ENCODE measurements at places on chromosomes 2 and 18.

GRCh38 chr18:5622905-5623304 lies 79.1 kb upstream of the EPB41L3 start:
- DNase-seq, result no peak

DNA sequence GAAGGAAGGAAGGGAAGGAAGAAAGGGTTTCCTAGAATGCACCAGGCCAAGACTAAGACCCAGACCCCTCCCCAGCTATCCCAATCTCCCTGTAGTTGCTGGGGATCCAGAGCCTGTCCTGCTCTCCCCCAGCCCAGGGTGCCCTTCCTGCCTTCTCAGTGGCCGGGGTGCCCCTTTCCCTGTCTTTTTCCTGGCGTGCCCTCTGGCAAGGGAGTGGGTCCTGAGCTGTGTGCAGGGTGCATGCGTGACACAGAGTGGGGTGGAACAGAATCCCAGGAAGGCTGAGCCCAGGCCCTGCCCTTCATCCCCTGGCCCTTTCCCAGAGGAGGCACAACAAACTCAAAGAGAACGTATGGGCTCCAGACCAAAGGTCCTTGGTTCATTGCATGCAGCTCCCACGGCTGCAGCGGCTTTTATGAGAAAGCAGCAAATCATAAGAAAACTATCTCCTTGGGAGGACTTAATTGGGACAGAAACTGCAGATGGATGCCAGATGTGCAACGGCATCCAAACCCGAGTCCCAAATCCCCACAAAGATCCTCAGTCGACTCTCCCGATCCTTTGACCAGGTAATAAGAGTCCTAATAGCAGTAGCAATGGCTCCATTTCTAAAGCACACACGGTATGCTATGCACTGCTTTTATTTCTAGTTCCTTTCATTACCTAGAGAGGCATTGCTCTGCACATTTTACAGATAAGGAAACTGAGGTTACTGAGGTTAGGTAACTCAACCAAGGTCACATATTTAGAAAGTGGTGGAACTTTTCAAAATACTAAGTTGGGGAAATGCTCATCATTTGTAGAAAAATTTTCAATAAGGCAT lies 12.7 kb upstream of the ARID5A start:
- no peak for DNase-seq

- no peak for DNase-seq
These were observed 48.1 kb downstream of the NPAS2 start for GRCh38 chr2:100868083-100868482.

DNA sequence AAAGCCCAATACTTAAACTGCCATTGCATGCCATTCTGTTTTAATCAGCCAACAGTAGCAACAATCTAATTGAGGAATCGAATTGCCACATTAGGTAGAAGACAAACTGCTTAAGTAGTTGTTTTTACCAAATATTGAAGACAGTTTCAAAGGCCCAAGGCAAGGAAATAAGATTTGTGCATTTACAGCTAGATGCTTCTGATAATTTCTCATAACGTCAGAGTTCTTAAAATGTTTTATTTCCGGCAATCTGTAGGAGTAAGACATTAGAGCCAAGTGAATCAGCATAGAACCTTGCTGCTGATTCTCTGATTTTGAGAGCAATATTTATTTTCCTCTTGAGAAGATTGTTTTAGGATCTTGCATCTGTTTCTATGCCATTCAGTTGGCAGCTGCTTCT lies 174.3 kb downstream of the RBM43 start:
- DNase-seq, result no peak

GRCh38 chr2:230759481-230760167 lies 47.0 kb downstream of the CAB39 start:
- no peak for DNase-seq

DNA sequence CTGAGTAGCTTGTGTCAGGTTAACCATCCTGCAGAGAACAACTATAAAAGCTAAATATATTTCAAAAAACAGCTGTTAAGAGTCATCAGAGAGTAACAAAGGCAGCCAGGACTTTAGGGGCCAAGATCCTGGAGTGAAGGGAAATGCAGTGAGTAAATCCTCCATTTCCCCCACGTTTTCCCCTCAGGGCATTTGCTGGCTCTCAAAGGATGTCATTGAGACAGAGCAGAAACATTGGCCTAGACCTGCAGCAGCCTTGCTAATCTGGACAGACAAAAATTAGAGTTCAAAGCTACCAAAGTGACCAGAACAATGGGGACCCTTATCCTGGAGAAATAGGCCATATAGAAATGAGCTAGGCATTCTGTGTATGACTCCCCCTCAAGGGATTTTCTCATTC lies 21.1 kb upstream of the KLHL29 start:
- DNase-seq, result no peak

DNA sequence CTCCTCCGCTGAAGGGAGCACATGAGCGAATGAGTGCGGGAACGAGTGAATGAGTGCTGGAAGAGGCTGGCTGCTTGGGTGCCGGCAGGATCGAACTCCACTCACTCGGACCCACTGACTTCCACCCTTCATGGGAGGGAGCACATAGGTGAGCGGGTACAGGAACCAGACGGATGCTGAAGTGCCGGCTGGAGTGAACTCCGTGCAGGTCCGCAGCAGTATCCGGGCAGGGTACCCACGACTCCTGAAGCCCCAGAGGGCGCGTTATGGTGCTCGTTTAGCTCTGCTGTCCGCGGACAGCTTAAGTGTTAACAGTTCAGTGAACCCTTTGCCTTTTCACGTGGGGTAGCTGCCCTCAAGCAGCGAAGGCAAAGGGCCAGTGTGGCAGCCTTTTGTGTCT lies 23.2 kb downstream of the RPRM start:
- no peak for DNase-seq

- no peak for DNase-seq
These were observed 54.3 kb upstream of the NDUFV2 start for GRCh38 chr18:9048236-9048635.

DNA sequence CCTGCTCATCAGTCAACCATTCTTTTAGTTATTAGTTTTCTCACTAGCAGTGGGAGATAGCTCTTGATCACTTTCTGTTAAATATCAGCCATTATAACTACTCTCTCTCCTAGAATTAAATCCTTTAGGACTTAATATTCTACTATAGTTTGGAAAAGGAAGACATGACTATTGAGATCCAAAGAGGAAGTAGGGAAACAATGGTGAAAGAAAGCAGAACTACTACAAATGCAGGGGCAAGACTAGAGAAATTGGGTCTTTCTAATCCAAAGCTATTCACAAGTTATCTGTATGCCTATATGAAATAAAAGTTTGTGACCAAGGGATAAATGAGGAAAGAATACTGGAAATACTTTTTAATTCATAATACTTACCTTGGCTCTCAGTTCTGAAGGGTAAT lies 65.1 kb downstream of the SRBD1 start:
- DNase-seq, result no peak

DNA sequence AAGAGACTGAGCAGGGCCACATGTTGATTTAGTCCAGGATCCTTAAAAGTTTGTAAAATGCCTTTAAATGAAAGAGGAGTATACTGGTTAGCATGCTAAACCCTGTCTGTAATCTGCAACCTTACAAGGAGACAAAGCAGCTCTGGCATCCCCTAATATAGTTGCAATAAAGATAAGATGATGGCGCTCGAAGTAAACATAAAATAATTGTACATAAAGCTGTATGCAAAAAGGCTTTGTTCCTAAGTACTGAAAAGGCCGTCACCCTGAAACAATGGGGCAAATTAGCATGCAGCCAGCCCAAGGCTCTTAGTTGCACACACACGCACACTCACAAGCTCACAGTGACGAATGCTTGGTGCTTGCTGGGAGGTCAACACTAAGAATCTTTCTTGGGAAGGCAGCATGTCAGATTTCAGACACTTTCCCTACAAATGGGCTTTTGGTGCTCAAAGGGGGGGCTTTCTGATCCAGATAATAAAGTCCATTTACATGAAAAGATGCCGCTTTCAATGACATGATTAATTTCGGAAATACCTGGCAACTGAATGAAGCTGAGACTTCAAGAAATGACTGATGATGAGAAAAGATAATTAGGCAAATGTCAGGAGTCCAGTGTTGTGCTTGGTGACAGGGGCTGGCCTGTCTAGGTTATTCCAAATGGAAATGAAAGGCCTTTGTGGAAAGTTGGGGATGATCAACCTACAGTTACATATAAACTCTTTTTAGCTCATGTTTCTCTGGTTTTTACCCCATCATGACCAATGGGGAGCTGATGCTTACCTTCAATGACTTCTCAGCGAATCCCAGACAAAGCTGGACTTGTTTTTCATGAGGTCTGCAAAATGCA lies 370.3 kb downstream of the MEIS1 start:
- no peak for DNase-seq

DNA sequence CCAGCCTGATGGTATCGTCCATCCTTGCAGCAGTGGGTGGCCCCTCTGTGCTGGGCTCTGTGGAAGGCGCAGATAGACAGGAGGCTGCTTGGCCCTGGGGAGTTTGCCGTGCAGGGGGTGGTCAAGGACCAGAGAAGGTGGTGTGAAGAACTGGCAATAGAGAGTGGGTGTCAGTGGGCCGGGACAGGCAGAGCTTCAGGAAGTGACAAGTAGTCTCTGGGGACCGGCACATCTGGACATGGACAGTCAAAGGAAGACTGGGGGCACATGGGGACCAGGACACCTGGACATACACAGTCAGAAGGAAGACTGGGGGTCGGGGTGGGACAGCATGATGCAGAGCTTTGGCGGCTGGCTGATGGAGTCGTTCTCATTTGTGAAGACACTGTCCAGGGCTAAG lies 335.9 kb downstream of the AGAP1 start:
- no peak for DNase-seq

DNA sequence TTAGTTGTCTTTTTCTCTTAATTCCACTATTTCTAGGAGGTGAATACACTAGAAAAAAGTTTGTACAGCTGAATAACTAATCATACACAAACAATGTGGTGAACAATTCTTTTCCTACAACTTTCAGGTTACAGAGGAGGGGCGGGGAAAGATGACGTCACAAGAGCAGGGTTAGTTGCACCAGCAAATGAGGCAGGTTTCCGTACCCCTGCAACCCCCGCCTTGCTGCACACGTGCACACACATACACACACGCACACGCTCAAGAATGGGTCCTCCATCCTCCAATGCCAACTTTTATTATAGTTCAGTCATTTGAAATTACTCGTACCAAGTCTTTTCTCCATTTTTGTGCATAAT lies 122.8 kb downstream of the ARL4C start:
- DNase-seq, result no peak

DNA sequence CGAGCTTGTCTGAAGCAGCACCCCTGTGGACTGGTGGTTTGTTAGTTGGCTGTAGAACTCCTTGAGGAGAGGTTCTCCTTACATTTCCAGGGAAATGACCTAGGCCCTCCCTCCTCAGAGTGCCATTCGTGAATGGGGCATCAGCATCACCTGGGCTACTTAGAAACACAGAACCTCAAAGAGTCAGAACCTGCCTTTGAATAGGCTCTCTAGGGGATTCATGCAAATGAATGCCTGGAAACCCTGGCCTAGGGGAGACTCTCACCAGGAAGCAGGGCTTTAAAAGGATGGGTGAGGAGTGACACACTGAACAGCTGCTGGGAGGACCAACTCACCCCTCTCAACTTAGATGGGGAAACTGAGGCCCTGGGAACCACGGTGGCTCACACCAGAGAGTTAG lies 2.1 kb upstream of the MOCOS start:
- no peak for DNase-seq
